AG04449 (cell line): ENCODE measurements at places on chromosomes 2 and 18.

DNA sequence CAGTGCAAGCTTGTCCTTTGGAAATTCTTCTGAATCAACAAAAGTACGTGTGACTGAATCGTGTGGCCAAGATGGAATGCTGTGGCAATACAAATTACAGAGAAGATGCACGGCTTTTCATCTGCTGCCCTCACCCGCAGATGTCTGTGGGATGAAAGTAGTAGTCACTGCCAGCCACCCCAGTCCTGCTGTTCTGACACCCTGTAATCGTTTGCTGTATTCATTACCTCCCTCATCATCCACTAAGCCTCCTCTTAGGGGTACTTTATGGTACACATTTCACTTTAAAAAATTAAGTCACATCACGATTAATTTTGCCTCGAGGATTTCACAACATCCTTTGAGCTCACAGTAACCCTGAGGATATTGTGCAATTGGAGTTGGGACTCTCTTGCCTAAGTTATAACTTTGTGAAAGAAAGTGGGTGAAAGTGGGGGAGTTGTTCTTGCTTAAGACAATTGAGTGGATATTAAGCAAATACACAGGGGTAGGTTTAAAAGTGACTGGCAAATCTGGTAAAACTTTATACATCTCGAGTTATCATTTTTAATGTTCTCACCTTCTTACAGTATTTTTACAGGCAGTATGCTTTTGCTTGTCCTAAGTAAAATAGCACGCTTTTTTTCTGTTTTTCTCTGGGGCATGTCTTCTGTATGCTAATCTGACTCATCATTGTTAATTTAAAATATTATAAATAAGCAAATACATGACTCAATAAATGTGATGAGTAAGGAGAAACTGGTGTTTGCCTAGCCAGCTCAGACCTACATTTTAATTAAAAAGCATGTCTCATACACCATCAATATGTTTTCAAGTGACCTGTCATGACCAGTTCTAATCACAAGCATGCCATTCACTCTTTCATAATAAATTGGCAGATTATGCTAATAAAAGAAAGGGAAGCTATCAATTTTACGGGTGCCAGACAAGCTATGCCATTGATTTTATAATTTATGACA is 680.9 kb downstream of the IRS1 start:
- DNase-seq: peak; percentile 73

DNA sequence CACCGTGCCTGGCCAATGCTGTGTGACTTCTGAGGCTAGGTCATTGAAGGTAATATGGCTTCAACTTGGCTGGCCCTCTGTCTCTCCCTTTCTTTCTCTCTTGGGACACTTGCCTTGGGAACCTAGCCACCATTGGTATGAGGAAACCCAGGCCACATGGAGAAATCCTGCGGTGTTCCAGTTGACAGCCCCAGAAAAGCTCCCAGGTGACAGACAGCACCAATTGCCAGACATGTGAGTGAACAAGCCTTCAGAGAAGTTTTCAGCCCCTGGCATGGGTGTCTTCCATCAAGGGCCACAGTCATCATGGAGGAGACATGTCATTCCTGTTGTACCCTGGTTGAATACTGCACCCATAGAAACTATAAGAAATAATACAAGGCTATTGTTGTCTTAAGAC is 186.6 kb downstream of the RAB3GAP1 start:
- no peak for DNase-seq

GRCh38 chr2:72998724-72999123 is 72.8 kb downstream of the SFXN5 start:
- DNase-seq: no peak

- DNase-seq: no peak
Measured at GRCh38 chr18:75307530-75307929, 96.9 kb downstream of the TSHZ1 start.

DNA sequence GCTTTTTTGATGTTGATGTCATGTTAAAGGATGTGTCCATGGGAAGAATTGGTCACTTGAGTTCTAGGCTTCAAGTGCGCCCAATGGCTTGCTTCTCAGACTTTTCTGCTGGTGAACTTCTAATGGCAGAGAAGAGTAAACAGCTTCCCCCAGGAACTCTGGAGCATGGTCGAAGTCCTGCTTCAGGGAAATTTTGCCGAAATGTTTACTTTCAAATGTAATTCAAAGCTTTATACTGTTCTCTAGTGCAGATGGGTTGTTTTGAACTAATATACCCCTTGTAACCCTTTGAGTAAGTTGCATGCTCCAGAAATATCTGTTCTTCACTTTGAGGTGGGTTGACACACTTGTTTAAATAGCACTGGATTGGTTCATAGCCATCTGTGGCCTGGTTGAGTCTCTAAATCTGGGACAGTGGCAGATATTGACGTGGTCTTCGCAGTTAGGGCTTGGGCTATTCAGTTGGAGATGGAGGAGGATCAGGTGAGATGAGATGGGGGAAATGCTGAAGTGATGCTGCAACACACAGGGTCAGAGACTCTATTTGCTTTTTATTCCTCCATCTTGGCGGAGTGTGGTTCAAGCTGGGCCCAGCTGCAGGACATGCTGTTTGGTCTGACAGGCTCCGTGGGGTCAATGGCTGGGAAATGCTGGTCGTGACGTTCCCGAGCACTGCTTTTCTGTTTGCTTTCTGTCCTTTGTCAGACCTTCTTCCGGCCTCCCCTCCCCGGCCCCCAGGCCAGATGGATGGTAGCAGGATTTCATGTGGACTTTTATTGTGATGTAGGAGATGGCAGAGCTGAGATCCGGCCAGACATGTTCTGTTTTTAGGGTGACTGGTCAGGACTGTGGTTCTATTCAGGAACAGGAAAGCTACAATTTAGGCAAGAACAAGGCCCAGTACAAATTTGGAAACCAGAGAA is 35.9 kb downstream of the MYO1B start:
- no peak for DNase-seq

DNA sequence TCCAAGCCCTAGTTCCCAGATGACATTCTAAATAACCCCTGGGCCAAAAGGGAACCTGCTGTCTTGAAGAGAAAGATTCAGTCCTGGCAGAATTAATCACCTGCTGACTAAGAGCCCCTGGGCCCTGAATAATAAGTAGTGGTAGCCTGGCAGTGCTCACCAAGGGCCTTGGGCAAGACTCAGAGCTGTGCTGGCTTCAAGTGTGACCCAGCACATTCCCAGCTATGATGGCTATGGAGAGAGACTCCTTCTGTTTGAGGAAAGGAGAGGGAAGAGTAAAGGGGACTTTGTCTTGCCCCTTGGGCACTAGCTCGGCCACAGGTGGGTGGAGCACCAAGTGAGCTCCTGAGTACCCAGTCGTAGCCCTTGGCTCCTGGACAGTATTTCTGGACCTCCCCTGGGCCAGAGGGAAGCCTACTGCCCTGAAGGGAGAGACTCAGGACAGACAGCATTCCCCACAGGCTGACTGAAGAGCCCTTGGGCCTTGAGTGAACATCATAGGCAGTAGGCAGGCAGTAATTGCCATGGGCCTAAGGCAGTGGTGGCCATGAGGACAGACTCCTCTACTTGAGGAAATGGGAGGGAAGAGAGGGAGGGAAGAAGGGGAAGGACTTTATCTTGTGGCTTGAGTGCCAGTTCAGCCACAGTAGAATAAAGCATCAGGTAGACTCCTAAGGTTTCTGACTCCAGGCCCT is 40.0 kb upstream of the INPP4A start:
- DNase-seq: no peak

GRCh38 chr2:29063646-29064345 is 10.5 kb downstream of the PCARE start:
- DNase-seq: peak; percentile 12

GRCh38 chr2:158905341-158905740 is 63.1 kb upstream of the TANC1 start:
- DNase-seq: no peak

GRCh38 chr2:146837857-146838256 is 1007.0 kb upstream of the ACVR2A start:
- no peak for DNase-seq

DNA sequence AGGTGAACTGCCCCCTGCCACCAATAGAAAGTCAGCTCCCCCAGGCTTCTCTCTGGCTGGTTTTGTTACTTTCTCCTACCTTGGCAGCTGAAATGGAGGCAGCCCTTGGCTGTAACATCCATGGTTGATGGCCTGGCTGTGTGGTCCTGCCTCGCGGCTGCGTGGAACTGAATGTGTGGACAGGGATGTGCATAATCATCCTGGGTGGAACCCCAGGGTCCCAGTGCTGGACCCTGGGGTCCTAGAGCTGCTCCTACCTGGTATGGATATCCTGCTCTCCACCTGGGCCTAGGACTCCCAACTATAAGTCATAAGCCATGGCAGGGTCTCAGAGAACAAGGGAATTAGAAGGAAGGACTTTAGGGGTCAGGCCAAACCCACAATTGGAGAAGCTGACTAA is 93.5 kb downstream of the CAPN13 start:
- DNase-seq: no peak
